GM04504 (cell line): ENCODE measurements at places on chromosomes 1 and 21.

GRCh38 chr1:67769633-67770256 lies 63.5 kb downstream of the GNG12 start:
- DNase-seq: no peak

DNA sequence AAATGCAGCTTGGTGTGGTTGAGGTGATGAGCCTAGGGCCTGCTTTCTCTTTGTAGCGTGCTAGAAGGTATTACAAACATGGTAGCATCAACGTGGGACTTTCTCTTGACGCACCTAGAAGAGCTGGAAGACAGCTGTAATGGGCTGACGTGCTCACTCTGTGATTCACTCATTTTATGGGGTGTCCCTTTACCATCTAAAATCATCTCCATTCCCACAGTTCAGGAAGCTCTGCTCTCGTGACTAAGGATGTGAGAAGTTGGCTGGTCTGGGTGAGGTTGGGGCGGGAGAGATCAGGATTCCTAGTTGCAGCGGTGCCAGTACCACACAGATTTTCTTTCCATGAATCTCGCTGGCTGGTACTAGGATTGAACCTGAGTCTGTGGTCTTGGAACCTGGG lies 4.2 kb downstream of the HTR6 start:
- no peak for DNase-seq

DNA sequence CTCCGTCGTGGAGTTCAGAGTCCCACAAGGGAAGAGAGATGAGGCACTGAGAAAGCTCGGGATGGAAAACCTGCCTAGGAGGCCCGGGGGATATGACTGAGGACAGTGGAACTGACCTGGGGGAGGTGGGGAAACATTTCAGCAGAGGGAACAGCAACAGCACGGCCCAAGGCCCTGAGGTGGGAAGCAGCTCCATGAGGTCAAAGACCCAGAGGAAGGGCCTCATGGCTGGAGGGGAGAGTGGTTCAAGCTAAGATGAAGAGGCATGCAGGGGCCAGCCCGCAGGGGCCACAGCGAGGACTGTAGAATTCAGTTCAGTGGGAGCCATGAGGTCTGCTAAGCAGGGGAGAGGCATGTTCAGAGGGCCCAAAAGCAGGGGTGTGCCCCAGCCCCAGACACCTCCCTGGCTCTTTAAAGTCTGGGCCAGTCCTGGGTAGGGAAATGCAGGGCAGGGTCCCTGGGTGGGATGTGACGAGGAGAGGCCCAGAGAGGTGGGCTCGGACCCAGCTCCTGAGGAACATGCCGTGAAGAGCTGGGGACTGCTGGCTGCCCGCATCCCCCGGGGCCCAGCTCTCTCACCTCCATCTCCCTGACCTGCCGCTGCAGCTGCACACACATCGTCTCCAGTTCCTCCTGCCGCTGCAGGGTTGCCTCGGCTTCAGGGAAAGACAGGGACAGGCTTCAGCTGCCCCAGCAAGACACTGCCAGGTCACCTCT lies 9.9 kb downstream of the UBXN11 start:
- DNase-seq: no peak

DNA sequence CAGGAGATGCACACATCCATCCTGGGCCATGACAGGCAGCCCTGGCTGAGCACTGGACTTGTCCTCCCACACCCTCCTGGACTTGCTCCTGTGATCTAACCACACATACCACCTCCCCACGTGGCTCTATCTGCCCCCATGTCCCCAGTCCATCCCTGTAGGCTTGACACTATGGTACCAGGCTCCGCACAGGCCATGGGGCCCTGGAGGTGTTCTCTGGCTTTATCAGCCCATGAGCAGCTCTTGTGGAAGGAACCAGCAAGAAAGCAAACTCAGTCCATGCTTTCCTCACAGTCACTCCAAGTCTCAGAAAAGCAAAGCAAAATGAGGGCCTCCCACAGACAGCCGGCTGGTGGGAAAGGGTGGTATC lies 61.6 kb downstream of the CD46 start:
- no peak for DNase-seq

- DNase-seq: no peak
Measured at GRCh38 chr1:49864581-49864980, 159.2 kb downstream of the AGBL4 start.

DNA sequence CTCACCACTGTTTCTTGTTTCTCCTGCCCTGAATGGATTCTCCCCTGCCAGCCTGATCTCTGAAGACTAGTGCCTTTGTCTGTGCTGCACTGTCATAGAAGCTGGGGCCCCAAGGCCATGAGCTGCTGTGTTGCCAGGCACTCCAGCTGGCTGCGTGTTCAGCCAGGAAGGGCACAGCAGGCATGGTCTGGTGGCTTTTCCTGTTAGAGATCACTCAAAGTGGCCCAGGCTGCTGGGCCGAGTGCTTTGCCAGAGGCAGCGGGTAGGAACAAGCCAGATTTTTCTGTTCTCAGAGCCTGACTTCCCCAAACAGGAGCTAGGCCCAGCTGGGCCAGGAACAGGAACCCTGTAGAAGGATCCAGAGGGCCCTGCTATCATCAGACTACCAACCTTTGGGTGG lies 5.2 kb downstream of the ADPRS start:
- no peak for DNase-seq

- no peak for DNase-seq
Measured at GRCh38 chr1:209650454-209650853, 1.8 kb downstream of the LAMB3 start.

GRCh38 chr1:12143631-12144155 lies 23.1 kb upstream of the TNFRSF1B start:
- DNase-seq: peak; percentile 84

DNA sequence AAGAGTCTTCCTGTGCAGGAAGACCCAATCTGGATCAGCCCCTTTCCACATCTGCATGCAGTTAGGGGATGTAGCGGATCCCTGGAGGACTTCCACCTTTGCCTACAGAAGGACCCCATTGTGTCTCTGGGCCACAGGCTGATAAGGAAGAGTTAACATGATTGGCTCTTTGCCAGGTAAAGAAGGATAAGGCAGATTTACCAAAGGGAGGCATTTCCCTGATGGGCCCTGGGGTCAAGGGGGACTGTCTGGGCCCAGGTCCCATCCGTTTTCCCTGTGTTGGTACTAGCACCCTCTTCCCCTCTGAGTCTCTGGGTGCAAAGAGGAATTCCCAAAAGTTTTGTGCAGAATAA lies 29.1 kb downstream of the SLC26A9 start:
- no peak for DNase-seq

DNA sequence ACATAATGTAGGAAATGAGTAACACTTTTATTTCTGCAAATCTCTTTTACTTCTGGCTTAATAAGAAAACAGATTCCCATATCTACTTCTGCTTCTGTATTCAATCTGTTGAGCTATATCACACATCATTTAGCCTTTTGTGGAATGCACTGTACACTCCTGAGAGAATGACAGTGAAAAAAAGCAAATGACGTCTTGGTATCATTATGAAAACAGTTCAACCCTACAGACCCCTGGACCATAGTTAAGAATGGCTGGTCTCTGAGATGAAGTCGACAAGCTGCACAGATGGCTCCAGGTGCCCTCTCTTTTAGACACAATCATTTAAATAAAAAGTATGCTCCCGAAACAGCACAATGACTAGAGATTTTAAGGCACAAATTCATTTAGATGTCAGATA lies 247.0 kb downstream of the RERE start:
- no peak for DNase-seq

DNA sequence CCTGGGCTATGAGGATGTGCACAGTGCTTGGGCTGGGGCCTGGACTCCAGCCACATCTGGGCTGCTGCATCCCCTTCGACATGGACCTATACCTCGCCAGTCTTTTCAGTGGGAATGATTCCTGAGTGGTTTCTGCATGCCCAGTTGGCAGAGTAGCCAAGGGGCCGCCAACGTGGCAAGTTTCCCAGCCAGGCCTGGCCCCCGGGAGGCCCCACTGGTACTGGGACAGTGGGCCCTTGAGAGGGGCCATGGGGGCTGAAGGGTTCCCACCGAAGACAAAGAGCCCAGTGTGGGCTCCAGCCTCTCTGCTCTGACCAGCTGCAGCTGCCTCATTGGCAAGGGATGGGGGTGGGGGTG lies 15.4 kb downstream of the RAP1GAP start:
- DNase-seq: no peak

GRCh38 chr21:29289317-29289716 lies 9.4 kb upstream of the BACH1 start:
- no peak for DNase-seq

DNA sequence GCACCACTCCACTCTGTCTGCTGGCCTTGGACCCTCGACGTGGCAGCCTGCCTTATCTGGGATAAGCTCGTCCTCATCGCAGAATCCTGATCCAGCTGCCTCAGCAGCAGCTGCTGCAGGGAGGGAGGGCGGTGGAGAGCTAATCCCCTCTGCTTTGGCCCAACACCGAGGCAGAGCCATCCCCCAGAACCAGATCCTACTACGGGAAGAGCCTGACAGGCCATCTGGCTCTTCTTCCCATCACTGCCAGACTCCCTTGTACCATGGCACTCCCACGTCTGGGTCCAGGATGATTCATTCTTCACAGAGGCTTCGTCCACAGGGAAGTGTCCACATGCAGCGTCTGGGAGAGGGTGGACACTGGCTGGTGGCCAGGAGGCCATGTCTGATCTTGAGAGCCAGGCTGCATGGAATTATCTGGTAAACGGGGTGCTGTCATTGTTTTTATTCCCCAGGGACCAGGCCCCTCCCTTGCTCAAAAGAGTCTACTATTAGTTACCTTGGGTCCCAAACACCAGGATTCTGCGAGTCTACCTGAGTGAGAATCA lies 14.6 kb upstream of the PKP1 start:
- peak; percentile 48 for DNase-seq

GRCh38 chr1:212525479-212526110 lies 83.0 kb upstream of the ATF3 start:
- DNase-seq: no peak

- DNase-seq: no peak
Measured at GRCh38 chr1:153652805-153653500, 5.5 kb upstream of the SNAPIN start.

DNA sequence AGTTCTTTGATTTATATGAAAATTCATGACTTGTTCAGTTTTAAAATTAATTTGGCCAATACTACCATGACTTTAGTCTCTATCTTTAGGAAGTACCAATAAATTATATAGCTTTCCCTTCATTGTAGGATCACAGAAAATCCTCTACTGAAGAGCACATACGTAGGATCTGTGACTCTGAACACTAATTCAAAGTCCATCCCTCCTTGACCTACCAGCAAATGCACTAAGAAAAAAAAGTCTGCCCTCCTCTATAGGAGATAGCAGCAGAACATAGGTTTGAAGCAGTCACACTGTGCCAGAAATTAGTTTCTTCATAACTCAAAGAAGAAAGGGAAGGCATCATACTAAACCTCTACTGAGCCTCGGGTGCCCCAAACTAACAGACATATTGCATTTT lies 16.5 kb downstream of the BRWD1 start:
- DNase-seq: no peak

DNA sequence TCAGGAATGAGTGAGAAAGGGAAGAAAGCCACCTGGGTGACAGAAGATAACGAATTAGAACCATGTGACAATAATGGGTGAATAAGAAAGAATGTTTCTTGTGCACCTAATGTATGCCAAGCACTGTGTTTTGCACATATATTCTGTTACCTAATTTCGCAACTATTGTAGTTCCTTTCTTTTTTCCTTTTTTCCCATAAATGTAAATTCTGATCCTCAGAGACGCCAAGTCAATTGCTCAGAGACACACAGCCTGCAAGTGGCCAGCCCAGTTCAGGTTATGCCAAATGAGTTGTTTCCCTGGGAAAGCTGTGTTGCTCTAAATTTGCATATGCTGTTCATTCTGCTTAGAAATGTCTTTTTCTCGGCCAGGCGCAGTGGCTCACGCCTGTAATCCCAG lies 1.7 kb upstream of the RSPO1 start:
- no peak for DNase-seq

DNA sequence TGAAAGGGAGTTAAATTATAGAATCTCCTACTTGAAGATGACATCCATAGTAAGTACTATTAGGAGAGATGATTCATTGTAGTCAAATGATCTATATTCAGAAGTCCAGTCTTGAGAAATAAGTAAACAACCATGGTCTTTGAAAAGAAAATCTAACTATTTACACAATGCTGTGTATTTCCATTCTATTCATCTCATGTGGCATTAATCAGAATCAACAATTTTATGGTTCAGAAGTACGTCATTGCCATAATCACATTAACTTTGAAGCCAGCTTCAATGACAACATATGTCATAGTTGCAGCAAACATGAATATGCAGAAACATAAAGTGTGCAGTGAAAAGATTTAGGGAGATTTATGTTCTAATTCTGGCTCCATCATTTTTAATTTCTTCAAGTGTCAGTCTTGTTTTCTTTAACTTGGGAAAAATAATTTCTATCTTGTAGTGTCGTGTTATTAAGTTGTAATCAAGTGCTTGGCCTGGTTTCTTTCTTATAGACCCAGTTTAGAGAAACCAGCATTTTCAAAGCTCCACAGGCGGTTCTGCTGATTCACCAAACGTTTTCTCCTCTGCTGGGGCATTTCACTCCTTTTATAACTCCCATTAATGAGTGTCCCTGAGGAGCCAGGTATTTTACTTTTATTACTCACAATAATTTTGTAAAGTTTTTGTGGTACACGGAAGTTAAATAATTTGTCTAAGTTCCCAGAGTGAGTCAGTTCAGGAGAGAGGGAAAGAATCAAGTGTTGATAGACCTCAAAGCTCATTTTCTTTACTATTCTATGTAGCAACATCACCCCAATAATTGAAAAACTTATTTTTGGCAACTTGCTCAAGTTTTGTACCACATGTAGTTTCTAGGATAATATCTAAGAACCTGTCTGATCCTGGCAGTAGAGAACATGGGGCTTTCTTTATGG lies 35.9 kb upstream of the PTGS2 start:
- DNase-seq: no peak

DNA sequence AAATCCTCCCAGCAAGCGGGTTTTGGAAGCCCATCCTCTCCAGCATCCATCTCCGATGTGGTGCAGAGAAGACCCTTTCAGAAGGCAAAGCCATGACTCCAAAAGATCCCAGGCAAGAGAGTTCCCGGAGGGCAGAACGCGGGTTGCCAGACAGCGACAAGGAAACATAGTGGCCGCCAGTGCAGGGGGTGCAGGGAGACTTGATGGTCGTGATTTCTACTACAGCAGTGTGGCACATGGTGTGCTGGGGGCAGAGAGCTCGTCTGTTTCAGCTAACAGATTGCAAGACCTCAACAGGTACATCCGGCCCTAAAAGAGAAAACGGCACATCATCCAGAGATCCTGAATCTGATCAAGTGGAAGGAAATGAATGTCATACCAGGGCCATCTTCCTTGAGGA lies 74.3 kb downstream of the HLCS start:
- no peak for DNase-seq

DNA sequence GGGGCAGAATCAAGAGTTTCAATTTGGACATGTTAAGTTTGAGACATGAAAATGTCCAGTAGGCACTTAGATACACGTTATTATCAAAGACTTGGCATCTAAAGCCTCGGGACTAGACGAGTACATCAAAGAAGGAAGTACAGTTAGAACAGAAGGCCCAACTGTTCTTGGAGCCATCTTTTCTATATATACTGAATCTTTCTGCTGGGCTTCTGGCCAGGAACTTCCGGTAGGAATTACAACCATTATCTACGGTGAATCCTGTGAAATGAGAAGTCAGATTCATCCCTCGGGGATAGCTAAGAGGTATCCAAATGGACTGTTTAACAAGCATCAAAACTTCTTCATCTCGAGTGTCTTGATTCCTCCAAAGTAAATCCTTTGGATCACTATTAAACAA lies 34.4 kb upstream of the NRDC start:
- DNase-seq: no peak
